AG20443 (cell line): ENCODE measurements at places on chromosomes 16 and 17.
A peak's percentile ranks its signal among the peaks of the same experiment; 100 is the strongest.

DNA sequence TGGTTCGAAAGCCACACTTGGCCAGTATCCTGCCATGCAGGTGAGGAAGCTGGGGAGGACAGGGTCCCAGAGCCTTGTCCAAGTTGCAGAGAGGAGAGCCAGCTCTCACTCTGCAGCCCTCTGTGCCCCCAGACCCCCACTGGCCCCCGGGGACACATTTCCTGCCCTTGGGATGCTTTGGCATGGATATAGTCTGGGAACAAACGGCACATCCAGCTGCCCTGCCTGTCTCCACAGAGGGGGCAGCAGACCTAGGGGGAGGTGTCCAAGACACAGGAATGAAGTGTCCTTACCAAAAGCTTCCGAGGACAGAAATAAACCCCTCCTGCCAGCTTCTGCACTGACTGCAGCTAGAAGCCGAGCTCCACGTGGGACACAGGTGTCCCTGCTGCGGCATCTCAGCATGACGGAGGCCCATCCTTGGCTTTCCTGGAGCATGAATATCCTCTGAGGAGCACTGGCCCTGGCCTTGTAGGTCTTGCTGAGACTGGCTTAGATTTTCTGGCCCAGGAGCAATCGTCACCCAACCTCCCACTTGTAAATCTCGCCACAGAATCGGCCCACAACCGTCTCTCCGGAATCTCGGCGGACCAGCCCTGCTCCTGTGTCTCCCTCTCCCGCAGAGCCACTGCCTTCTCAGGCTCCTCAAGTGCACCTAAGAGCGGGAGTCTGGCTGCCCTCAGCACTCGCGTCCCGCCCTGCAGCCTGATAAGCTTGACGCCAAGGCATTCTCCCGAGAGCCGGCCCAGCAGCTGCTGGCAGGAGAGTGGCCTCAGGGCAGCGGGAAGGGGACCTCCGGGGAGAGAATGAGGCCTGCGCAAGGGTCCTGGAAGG is 1.1 kb upstream of the CAPN15 start:
- peak; percentile 39 for DNase-seq

GRCh38 chr17:60804831-60805230 is 127.2 kb downstream of the BCAS3 start:
- no peak for DNase-seq

GRCh38 chr16:27483088-27483437 is 66.7 kb downstream of the GTF3C1 start:
- no peak for DNase-seq

DNA sequence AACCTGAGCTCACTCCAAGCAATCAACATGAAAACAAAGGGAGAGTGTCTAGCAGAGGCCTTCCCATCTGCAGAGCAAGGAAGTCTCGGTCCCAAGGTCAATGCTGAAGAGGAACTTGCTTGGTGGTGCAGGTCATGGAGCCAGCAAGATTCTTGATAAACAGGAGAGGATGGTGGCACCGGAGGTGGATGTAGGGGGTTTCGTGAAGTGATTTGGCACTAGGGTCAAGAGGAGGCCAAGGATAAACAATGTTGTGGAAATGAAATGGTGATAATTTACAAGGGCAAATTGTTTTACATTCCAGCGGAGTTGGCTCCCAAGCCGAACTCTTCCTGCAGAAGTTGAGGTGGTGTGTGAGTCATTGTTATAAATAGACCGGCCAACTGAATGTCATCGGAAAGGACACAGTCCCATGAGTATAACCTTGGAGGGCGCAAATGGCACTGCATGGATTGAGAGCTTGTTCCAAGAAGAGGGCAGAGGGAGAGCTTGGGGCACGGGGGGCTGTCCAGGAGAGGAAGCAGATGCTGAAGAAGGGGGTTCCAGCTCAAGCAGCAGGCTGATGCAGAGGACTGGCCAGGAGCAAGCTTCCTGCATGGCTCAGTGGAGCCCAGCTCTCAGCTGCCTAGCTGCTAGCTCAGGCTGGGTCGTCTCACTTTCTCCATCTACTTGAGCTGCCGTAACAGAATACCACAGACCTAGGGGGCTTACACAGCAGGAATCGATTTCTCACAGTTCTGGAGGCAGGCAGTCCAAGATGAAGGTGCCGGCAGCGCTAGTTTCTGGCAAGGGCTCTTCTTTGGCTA is 136.6 kb downstream of the COPRS start:
- peak; percentile 49 for DNase-seq

DNA sequence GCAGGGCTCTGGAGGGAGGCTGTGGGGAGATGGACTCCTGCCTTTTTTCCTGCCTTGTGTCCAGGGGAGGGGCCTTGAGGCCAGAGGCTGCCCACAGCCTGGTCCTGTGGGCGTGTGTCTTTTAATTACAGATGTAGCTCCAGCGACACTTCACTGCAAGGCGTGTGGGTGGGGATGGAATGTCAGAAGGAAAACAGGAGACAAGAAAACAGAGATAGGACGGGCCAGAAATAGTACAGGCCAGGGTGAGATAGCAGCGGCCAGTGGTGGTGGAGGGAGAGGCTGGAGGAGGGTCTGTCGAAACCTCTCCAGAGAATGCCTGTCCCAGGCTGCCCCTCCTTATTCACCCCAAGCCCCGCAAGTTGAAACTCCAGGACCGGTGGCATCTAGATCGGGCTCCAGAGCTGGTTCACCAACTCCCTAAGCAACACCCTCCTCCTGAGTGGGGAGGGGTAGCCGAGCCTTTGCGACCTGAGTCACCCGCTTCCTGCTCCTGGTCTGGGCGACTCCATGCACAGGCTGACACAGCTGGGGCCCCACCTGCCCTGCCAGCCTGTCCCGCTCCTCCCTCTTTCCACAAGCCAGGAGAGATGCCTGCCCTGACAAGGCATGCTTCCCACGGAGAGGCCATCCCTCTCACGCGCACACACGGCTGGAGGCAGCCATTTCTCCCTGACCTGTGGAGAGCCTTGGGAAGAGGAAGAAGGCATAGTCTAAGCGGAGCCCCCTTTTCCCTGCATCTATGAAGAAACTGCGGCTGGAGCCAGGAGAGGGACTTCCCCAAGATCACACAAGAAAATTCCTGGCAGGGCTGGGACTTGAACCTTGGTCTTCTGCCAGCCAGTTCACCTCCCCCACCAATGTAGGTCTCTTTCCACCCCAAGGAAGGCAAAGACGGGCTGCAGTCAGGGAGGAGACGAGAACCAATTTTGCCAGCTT is 6.6 kb upstream of the JUP start:
- DNase-seq = no peak
